ENCODE measurements at places on chromosomes 4 and X.

DNA sequence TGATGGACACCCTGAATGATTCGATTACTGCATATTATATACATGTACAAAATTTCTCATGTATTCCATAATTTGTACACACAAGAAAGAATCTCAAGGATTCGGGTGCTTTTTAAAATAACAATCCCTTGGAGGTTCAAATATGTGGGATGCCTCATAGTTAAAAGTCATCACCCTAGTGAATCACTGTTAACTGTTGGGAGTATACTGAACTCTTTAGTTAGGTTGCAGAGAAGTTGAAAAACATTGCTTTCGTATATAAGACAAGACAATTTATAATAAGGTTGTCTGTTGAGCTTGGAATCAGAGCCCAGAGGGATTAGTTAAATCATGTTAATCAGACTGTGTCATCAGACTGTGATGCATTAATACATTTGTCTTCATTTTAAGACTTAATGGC is 15.6 kb downstream of the DCK start:
- DNase-seq: no peak

GRCh38 chrX:38183596-38183995 is 37.1 kb downstream of the SRPX start:
- no peak for DNase-seq

DNA sequence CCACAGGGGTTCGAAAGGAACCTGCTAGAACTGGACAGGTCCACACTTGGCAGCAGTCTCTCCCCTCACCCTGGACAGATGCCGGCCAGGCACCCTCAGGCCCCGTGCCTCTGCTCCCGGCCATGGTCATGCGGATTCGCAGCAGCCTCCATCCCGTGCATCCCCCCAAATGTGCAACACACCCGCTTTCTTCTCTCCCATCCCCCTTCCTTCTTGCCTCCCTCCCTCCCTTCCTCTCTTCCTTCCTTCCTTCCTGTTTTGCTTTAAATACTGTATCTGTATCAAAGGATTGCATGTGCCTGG is 35.0 kb upstream of the HMX1 start:
- DNase-seq: no peak

DNA sequence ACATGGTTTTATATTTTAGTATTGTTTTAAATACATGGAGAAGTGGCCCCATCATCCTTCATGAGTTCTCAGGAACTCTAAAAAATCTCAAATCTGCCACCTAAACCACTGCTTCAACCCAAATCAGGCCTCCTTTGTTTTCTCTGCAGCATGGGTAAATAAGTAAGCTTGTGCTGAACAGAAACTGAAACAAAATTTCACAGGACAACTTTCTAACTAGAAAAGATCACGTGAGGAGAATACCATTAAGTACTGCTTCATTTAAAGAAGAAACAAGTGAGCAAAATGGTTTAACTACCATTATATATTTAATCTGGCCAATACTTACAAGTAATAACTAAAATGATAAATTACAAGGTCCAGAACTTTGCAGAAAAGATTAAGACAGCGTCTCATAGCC is 2.5 kb downstream of the ARAP2 start:
- no peak for DNase-seq

GRCh38 chr4:110088670-110089069 is 109.7 kb downstream of the ELOVL6 start:
- no peak for DNase-seq

DNA sequence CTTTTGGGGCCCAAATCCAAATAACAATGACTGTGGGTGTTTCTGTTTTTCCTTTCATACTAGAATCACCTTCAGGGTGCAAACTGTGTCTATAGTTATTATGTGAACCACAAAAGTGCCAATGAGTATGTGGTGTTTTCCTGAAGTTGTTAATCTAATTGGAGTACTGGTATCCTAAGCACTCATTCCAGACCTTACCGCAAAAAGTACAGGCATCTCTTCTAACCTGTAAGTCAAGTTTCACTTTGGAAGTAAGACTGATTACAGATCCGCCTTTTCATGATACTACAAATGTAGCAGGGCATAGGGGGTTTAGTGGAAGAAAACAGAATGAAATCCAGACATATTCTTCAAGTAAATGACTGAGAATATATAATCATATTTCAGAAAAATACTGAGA is 16.1 kb downstream of the COQ2 start:
- DNase-seq: no peak

- DNase-seq: no peak
Observed at GRCh38 chrX:111649638-111650037, 31.3 kb upstream of the ALG13 start.

GRCh38 chr4:15366721-15367120 is 61.1 kb upstream of the C1QTNF7 start:
- DNase-seq: no peak

GRCh38 chrX:8607326-8607725 is 124.6 kb downstream of the ANOS1 start:
- no peak for DNase-seq

- no peak for DNase-seq
Observed at GRCh38 chr4:95625020-95625419, 76.2 kb upstream of the UNC5C start.

GRCh38 chr4:89101256-89102161 is 9.8 kb upstream of the TIGD2 start:
- no peak for DNase-seq

DNA sequence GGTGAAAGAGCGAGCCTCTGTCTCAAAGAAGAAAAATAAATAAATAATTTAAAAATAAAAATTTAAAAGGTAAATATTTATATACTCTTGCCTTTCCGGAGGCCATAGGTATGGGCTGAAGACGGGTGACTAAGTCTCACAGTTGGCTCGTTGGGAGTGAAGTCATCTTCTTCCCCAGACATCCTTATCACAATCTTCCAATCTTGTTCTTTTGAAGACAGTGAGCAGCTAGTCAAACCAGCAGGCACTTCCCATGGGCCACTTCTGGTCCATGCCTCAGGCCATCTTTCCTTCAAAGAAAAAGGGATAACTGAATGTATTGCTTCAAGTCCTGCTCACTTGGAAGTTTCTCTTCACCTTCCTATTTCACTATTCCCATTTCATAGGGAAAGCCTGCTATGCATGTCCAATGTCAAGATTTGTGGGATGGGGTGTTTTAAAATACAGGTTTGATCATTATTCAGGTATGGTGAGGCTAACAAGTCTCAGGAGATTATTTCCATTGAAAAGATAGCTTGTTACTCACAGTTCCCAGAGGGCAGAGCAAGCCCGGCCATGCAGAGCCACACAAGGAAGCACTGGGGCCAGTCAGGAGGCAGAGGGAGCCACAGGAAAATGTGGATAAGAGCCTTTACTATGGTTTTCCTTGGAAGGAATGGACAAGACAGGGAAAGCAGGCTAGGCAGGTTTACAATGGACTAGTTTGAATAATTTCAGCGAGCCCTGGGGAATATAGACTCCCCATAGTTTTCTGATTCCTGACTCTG is 33.3 kb upstream of the VCX2 start:
- DNase-seq: no peak

GRCh38 chrX:130444641-130445336 is 43.0 kb downstream of the RBMX2 start:
- DNase-seq: no peak

DNA sequence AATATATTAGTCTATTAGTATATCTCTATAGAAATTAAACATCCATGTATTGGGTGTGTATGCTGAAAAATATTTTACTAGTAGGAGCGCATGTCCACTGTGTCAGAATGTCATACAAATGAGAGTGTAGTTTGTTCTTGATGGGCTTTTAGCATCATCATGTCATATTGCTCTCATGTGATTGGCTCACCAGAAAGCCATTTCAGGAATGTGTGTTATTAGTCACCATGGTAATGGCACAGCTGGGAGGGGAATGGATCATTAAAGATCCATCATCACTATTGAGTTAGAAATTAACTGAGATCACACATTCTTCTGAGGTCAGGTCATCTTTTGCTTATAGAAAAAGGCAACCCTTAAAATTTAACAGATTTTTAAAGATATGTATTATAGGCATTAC is 77.3 kb downstream of the PHEX start:
- no peak for DNase-seq

GRCh38 chr4:42490015-42490414 is 92.7 kb downstream of the SHISA3 start:
- DNase-seq: no peak

- no peak for DNase-seq
Observed at GRCh38 chr4:79662651-79663050, 254.6 kb upstream of the GK2 start.

- no peak for DNase-seq
Observed at GRCh38 chr4:144970597-144970996, 127.4 kb downstream of the ANAPC10 start.

- DNase-seq: no peak
Observed at GRCh38 chrX:150446151-150446550, 83.0 kb downstream of the MAMLD1 start.

DNA sequence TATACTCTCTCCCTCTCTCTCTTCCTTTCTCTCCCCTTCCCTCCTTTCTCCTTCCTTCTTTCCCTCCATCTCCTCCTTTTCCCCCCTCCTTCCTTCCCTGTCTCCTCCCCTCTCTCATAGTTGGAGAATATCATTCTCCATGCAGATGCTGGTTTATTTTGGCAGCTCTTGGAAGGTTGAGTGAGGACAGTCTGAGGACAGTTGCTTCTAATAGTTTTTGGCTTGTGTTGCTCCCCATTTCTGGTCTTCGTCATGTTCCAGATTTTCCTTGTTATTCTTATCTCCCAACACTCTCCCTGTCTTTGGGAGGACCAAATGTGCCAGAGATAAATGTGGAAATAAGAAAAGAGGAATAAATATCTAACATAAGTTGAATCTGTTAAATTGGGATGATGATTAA is 263.0 kb downstream of the FRMPD4 start:
- DNase-seq: no peak

GRCh38 chr4:95505151-95505550 is 43.6 kb downstream of the UNC5C start:
- no peak for DNase-seq

GRCh38 chr4:30716681-30717207 is 3.4 kb upstream of the PCDH7 start:
- no peak for DNase-seq

DNA sequence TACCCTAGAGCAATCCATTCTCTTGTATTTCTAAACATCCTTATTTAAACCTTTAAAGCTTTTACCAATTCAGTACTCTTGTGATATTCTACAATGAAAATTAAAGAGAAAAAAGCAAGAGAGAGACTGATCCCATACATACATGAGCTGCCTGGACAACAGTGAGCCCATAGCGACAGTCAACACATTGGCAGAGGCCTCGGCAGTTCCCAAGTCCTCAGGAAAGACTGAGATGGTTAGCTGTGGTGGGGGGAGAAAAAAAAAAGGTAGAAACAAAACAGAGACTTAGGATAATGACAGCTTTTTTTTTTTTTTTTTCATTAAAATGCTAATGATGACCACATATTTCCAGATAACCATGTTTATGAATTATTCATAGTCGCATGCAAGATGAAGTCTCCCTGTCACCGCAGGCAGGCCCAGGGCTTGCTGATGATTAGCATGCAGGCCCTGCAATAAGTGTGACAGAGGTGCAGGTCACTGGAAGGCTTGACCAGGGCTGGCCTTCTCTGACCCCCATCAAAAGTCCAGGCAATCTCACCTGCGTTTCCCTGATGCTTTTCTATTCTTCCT is 148.8 kb downstream of the APBB2 start:
- DNase-seq: no peak

- no peak for DNase-seq
Observed at GRCh38 chr4:185896817-185897488, 85.0 kb upstream of the SORBS2 start.

GRCh38 chrX:42934020-42934726 is 156.2 kb upstream of the PPP1R2C start:
- no peak for DNase-seq

DNA sequence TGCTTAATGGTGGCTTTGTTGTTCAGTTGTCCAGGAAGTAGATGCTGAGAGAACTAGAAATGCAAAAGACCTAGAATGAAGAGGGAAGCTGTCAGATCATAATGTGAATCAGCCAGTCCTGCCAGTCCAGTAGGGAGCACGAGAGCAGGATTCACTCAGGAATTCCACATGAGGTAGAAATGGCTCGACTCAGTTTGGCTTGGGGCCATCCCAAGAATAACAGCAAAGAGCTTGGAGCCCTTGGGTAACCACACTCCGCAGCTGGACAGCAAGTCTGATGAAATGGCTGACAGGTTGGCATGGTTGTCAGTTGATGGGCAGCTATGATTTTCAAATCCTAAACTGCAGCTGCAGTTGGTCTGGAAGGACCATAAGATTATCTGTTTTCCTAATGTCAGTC is 44.5 kb upstream of the WDR1 start:
- DNase-seq: no peak

DNA sequence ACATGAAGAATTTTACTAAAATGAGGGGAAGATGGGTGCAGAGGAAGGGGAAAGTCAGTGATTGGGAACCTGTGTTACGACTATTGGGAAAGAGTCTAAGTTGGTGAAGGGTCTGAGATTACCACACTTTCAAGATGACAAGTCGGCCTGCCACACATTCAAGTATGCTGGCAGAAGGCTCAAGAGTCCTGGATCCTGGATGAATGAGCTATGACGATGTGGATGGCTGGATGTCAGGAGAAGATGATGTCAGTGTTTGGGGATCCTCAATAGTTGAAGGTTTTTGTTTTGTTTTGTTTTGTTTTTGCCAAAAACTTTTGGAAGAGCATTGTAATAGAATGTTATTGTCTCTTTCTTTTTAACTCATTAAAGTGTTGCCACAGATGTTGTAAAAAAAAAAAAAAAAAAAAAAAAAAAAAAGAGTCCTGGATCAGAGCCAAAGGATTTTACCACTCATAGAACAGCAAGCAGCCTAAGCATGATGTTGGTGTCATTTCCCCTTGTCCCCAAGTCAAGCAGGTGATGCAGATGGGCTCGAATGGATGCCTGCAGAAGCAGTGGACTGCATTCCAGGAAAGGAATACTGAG is 120.6 kb downstream of the REELD1 start:
- no peak for DNase-seq

- DNase-seq: no peak
Observed at GRCh38 chrX:47030339-47030738, 47.9 kb upstream of the RGN start.

- no peak for DNase-seq
Observed at GRCh38 chr4:165379678-165380064, 863 bp downstream of the CPE start.
